ENCODE measurements at places on chromosomes 3 and 15. TPM values are rescaled to one million over a fixed set of nuclear protein-coding genes. Genes with fewer than 3 reads are reported as not detected.

MST1R gene
- 164 TPM for total RNA-seq

DNA sequence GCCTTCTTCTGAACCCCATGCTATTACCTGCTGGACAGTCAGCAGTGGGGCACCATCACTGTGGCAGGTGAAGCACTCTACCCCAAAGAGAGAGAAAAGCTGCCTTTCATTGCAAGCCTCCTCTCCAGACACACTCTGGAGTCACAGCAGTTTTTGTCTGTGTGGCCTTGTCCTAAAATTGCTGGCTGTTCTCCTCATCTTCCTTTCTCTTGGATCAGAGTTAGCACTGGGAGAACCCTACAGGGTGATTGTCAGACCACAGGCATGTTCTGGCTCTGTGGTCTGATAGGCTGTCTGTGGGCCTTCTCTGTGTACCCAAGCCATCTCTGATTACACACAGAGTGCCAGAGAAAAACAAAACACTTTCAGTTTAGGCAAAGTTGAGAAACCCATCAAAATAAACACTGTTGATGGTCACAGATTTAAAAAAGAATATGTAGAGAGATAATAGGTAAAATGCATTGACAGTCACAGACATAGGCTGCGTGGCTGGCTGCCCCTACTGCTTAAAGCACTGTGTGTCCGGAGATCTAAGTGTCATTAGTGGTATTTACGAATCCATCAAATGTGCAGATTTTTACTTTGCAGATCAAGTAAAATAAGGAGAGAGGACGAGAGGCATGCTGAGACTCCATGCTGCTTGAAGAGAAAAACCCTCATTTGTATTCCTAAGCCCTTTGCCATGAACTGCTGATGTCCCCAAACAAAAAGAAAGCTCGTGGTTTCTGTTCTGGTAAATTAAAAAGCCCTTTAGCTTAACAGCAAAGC, 689.9 kb downstream of the TUSC7 start:
- no peak for DNase-seq

FBLN2 gene
- total RNA-seq = 26.6 TPM

GOLGA6L10 gene
- not detected for total RNA-seq

- DNase-seq = peak; percentile 21
Observed at GRCh38 chr3:47890828-47891612, 88.1 kb downstream of the DHX30 start.

DNA sequence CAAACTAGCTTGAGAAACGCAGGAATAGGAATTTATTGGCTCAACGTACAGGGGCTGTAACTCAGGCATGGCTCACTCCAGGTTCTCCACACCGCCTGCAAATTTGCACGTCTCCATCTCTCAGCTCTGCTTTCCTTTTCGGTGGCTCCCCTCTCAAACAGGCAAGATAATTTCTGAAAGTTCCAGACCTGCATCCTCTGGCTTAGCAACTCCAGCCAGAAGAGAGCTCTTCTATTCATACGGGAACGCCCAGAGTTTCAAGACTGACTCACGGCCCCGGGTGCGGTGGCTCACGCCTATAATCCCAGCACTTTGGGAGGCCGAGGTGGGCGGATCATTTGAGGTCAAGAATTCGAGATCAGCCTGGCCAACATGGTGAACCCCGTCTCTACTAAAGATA, 139.7 kb upstream of the BNIP2 start:
- no peak for DNase-seq

ALDH1L1 gene
- total RNA-seq = 32.2 TPM

ST8SIA2 gene
- not detected for total RNA-seq

IL17RE gene
- 121 TPM for total RNA-seq

HDC gene
- total RNA-seq = not detected

IRAK2 gene
- 3.7 TPM for total RNA-seq

DNA sequence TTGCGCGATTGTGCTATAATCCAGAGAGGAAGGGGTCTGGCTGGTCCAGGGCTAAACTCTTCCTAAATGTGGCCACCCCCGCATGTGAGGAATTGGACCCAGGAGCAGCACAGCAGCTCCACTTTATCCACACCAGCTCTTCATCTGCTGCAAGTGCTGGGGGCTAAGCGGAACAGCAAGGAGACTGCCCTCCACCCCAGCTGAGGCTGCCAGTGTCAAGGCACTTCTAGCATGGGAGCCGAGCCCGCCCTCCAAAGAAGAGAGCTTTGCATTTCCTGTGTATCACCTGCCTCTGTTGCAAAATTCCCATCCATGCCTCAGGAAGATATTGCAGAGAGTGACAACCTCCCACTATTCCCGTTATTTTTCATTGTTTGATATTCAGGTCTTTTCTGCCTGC, 333.6 kb downstream of the ARRDC4 start:
- DNase-seq = no peak

LRRC49 gene
- total RNA-seq = 5.2 TPM

DNA sequence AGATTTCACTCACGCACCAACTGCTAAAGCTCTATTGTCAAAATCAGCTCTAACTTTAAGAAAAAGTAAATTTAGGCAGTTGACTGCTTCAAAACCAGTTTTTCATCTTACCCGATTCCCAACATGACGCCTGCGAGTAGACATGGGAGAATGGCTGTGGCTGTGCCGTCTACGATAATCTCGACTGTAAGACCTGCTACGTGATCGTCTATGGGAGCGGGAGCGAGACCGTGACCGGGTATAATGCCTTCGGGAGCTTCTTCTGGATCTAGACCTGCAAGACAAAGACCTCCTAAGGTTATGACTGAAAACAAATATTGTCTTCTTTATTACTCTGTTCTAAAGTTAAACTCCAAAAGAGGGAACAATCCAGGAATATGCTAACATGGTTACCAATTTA, 12.5 kb downstream of the TRA2B start:
- DNase-seq = no peak

TLR9 gene
- 0.16 TPM for total RNA-seq

GRCh38 chr15:94164202-94164807, 67.1 kb upstream of the MCTP2 start:
- peak; percentile 63 for DNase-seq

GJD2 gene
- total RNA-seq = not detected

Measured in transverse colon (tissue), 4 donors.